ENCODE measurements at places on chromosomes 6 and 20.

DNA sequence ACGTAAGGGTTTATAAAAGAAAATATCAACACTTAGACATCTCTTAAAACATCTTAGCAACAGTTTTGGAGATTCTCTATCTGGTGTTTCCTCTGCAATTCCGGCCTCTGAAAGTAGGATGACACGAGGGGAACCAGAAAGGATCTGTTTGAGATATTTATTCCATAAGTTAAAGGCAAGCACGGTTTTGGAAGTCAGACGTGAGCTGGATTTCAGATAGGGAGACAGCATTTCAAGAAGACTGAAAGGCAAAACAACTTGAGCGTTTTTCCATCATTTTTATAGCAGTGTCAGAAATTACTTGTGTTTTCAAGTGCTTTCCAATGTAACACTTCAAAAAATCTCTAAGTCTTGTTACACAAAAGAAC, 52.9 kb upstream of the BTN3A2 start:
- DNase-seq: no peak

- DNase-seq: no peak
Observed at GRCh38 chr6:159104931-159105330, 60.1 kb upstream of the TAGAP start.

GRCh38 chr20:17504066-17504897, 26.9 kb downstream of the BFSP1 start:
- no peak for DNase-seq

- no peak for DNase-seq
Observed at GRCh38 chr20:25160467-25160866, 35.0 kb upstream of the ENTPD6 start.

- no peak for DNase-seq
Observed at GRCh38 chr20:57049296-57049695, 217.1 kb downstream of the BMP7 start.

GRCh38 chr6:158660333-158660754, 10.5 kb downstream of the SYTL3 start:
- DNase-seq: peak; percentile 52

DNA sequence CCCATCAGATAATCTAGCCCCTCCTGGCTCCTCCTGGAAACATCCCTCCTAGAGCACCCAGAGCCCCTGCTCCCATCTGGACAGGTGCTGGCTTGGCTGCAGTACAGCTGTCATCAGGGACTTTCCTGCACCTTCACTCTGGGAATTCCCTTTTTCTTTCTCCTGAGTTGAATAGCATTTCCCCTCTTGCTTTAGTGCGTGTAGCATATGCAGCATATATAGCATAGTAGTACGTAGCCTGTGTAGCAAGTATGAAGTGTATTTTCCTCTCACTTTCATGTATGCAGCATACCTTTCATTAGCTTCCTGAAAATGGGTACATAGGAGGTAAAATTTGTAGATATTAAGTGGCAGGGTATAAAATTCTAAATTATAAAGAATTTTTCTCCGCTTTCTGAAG, 352.9 kb downstream of the ESR1 start:
- no peak for DNase-seq

GRCh38 chr6:113989675-113990074, 18.7 kb upstream of the HDAC2 start:
- no peak for DNase-seq

DNA sequence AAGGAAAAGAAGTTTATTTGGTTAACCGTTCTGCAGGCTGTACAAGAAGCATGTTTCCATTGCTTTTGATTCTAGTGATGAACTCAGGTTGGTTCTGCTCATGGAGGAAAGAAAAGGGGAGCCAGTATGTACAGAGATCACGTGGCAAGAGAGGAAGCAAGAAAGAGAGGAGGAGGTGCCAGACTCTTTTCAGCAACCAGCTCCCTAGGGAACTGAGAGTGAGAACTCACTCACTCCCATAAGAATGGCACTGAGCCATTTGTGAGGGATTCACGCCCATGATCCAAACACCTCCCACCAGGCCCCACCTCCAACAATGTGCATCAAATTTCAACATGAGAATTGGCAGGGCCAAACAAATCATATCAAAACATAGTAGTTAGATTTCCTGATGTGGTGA, 649.1 kb downstream of the EPM2A start:
- DNase-seq: no peak

DNA sequence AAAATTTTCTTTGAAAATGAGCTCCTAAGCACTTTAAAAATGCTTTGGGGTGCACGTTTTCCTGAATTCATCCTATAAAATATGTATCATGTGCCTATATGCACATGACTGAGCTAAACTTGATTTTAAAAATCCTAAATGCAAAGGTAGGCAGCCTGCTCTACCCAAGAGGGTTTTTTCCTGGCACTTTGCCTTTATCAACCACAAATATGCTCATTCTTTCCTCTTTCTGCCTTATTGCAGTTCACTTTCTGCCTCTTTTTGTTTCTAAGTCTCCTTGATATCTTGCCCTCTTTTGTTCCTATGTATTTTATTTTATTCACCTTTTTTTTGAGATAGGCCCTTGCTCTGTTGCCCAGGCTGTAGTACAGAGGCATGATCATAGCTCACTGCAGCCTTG, 229.3 kb downstream of the GRM1 start:
- no peak for DNase-seq

DNA sequence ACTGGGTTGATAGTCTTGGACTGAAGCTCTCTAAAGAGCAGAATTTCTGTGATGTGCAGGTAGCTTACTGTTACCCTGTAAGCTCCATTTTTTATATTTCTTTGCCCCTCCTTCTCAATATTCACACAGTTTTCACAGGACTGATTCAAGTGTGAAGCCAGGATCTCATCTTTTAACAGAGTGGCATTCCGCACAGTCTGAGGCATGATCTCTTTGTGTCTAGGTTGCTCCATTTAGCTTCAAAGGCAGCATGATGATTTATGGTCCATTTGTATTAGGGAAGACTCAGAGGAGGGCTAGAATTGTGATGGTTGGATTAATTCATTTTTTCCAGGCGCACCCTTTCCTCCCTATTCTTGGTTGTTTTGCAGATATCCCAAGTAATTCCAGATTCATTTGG, 43.5 kb downstream of the CARMIL1 start:
- no peak for DNase-seq

DNA sequence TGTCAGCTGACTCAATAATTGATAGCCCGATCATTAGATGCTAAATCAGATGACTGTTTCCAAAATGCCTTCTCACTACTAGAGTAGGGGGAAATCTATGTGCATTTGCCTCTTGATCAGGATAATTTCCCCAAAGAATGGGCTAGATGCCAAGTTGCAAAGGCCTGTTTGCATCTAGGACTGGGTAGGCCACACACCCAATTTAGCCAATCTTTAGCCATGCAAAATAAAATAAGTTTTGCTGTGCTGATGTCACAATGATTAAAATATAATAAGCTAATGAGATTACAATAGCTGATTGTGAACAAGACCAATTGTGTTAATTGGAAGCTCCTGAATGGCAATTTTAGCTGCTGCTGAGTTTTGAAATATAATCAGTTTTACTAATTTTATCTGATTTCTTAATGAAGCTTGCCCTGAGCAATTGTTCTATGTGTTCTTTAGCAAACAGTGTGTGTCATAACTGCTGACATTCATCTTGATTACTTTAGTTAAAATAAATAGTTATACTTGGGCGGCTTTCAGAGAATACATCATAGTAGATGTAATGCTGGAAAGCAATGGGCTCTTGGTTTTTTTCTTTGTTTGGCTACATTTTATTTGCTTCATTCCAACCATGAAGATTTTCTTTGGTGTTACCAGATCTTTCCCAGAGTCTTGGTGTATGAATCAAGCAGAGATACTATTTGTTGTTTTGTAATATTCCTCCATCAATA, 973.2 kb upstream of the SLC35B3 start:
- DNase-seq: no peak

DNA sequence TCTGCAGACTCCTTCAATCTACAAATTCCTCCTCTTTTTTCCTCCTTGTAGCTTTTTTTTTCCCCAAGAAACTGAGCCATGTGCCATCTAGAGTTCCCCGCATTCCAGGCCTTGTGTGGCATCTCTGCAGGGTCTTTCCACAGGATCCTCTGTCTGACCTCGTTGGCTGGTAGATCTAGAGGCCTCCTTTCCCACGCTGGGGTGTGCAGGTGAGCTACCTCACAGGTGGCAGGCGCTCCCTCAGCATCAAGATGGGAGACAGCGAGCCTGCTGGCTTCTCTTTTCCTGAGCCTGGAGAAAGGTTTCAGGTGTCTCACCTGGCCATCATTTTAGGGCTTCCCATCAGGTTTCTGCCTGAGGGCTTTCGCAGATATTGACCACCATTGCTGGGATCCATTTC, 9.6 kb upstream of the NELFCD start:
- no peak for DNase-seq

DNA sequence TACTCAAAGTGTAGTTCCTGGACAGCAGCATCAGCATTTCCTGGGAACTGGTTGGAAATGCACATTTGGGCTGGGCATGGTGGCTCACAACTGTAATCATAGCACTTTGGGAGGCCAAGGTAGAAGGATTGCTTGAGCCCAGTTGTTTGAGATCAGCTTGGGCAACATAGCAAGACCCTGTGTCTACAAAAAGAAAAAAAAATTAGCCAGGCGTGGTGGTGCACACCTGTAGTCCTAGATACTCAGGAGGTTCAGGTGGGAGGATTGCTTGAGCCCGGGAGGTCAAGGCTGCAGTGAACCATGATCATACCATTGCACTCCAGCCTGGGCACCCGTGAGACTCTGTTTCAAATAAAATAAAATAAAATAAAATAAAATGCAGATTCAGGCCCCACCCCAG, 156.2 kb downstream of the CDC5L start:
- DNase-seq: no peak

DNA sequence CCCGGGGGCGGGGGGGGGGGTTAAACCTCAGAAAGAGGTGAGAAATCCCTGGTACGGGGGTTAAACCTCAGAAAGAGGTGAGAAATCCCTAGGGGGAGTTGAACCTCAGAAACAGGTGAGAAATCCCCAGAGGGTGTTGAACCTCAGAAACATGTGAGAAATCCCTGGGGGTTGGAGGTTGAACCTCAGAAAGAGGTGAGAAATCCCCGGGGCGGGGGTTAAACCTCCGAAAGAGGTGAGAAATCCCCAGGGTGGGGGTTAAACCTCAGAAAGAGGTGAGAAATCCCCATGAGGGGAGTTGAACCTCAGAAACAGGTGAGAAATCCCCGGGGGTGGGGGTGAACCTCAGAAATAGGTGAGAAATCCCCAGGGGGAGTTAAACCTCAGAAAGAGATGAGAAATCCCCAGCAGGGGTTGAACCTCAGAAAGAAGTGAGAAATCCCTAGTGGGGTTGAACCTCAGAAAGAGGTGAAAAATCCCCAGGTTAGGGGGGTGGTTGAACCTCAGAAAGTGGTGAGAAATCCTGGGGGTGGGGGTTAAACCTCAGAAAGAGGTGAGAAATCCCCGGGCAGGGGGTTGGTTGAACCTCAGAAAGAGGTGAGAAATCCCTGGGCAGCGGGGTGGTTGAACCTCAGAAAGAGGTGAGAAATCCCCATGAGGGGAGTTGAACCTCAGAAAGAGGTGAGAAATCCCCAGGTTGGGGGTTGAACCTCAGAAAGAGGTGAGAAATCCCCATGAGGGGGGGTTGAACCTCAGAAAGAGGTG, 87.4 kb downstream of the PLG start:
- no peak for DNase-seq

DNA sequence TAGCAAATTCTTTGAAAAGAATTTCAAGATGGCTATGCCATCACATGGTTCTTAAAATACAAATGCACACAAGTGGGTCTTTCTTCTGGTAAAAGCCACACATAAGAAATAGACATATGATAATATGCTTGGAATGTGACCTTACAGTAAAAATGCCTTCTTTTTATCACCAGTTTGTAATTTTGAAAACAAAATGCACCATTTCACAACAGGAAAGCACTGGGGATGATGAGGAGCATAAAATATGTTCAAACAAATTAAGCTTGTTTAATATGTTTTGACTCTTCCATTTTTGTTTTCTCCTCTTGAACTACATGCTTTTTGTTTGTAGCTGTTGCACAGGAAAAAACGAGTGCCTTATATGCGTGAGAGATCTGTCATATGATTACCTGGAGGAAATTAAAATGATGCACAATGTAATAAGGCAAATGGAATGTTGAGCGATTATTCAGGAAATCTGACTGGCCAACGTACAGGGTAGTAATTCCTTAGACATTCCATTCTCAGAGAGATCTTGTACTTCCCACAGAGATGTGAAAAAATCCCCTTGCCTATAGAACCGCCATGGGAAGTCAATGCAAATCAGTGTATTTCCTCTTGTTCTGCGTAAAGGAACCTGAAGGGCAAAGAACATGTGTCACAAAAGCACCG, 911.6 kb downstream of the TFAP2A start:
- DNase-seq: no peak

DNA sequence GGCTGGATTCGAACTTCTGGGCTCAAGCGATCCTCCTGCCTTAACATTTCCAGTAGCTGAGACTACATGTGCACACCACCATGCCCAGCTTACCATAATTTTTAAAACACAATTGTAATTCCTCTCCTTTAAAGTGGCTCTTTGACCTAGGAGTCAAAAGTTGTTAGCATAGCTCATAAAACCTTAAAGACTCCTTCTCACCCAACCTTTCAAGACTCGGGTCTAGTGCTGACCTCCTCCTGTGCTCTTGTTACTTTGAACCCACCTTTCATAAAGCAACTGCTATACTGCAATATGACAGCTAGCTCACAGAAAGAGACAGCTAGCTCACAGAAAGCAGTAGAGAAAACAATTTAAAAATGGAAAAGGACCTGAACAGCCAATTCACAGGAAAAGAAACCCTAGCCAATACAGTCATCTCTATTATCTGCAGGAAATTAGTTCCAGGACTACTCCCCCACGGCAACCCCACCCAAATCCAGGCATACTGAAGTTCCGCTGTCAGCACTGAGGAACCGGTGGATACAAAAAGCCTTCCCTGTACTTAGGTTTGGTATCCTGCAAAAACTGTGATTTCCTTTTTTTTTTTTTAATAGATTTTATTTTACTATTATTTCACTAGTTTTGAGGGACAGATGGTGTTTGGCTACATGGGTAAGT, 20.3 kb downstream of the SSR1 start:
- DNase-seq: no peak

GRCh38 chr20:41029150-41029901, 704 bp downstream of the TOP1 start:
- peak; percentile 43 for DNase-seq

DNA sequence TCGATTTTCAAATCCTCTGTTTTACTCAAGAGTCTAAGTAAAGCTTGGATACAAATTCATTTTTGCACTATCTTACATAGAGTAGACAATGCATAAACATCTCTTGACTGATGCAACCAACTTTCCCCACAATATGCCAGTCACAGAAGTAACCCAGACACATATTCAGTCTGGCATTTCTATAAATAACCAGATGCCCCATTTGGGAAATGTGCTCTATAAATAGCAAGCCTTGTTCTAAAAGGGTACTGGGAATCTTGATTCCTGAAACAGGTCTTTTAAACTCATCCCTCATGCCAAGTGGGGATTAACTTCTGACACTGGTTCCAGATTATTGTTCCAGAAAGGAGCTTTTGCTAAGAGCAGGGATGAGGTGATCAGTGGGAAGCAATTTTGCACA, 411.7 kb downstream of the EPM2A start:
- DNase-seq: no peak

- DNase-seq: no peak
Observed at GRCh38 chr20:63702036-63702665, 5.6 kb downstream of the ARFRP1 start.

GRCh38 chr6:115728171-115728570, 332.5 kb downstream of the FRK start:
- DNase-seq: no peak

Data from immature natural killer cell (primary cell).